ENCODE measurements at places on chromosomes 6 and 20.

- DNase-seq: no peak
Observed at GRCh38 chr20:40481337-40481736, 207.7 kb downstream of the MAFB start.

- DNase-seq: no peak
Observed at GRCh38 chr6:40535819-40536380, 51.3 kb downstream of the LRFN2 start.

DNA sequence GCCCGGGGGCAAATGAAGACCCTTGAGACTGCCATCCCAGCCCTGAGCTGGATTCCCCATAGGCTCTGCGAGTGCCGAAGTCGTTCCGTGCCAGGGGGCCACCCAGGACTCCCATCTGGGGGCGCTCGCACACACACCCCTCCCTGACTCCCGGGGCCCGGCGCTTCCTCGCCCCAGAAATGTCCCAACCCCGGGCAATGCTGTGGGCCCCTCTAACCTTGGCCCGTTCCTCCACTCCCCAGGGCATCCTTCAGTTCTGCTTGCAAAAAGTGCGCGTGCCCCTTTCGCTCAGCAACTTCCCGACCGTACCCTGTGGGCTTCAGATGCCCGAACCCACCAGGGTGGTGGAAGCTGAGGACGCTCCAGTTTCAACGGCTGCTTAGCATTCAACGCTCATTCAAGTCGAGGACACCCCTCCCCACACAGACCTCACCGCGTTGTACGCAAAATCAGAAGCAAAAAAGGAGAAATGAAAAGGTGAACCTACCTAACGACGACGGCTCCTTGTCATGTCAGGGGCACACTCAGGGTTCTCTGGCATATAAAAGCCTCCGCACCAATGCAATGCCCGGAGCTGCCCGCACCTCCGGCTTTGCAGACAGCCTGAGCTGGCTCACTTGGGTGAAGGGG, 25.3 kb downstream of the RIPOR2 start:
- DNase-seq: no peak

- DNase-seq: peak; percentile 14
Observed at GRCh38 chr6:34414999-34415858, 10.6 kb downstream of the RPS10 start.

- DNase-seq: no peak
Observed at GRCh38 chr20:60062431-60063047, 104.3 kb downstream of the CDH26 start.

DNA sequence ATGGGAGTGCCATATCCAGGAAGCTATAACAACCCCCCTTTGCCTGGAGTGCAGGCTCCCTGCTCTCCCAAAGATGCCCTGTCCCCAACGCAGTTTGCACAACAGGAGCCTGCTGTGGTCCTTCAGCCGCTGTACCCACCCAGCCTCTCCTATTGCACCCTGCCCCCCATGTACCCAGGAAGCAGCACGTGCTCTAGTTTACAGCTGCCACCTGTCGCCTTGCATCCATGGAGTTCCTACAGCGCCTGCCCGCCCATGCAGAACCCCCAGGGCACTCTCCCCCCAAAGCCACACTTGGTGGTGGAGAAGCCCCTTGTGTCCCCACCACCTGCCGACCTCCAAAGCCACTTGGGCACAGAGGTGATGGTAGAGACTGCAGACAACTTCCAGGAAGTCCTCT, 56.7 kb upstream of the TMEM181 start:
- DNase-seq: no peak

GRCh38 chr6:42403421-42403820, 48.3 kb downstream of the TRERF1 start:
- DNase-seq: no peak

DNA sequence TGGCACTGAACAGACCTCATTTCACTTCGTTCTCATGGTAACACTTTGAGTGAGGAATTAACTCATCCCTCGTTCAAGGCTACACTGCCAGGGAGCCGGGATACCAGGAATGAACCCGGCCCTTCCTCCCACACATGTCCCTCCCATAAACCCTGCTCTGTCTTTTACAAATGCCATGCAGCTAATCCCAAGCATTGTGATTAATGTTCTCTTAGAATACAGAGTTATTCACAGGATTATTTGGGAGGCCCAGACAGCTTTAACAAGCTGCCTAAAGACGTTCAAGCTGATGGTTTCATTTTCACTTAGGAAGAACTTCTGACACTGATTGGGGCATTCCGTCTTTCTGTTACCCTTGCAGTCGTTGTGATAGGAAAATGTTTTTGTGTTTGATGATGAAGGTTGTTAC, 42.5 kb upstream of the CD83 start:
- peak; percentile 35 for DNase-seq

GRCh38 chr6:80338201-80338836, 231.8 kb downstream of the BCKDHB start:
- peak; percentile 36 for DNase-seq

DNA sequence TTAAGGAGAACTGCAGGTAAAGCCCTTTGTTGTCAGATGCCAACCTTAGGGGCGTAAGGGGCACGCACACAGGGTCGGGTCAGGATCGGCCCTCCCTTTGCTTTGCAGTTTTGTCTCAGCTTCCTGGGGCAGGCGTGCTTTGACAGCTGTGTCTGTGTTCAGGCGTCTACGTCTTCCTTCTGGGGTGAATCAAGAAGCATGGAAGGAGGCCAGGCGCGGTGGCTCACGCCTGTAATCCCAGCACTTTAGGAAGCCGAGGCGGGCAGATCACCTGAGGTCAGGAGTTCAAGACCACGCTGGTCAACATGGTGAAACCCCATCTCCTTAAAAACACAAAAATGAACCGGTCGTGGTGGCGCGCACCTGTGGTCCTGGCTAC, 1.3 kb downstream of the ZGPAT start:
- DNase-seq: no peak

DNA sequence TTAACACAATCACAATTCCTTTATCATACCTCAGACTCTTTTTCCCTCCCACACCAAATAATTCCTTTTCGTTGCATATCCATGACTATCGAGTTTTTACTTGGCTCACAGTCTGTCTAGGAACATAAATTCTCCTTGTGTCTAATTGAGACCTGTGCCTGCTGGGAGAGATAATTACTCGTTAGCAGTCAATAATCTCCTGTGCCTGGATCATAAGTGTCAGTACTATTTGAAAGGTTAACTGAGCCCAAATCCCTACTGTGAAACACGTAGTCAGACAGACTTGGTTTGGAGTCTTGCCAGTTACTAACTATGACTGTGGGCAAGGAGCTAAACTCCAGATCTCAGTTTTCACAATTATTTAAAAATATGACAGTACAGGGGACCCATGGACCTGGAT, 5.7 kb upstream of the CTNNBL1 start:
- no peak for DNase-seq

GRCh38 chr20:50469176-50469723, 40.9 kb upstream of the PTPN1 start:
- no peak for DNase-seq

DNA sequence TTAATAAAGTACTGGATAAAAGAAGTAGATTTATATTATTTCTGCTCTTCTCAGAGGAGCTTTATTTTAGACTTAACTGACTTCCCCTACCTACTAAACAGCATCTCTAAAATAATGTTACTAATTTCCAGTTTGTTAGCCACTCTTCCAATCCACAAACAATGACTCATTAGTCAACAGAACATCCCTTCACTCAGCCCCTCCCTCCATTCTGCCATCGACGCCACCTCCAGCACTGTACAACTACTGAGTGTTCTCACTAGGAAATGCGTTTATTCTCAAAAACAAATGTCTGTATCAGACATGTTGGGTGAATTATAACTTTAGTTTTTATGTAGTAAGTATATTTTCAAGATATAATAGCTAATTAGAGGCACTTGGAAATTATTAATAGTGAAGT, 427.0 kb downstream of the EYS start:
- DNase-seq: no peak

- no peak for DNase-seq
Observed at GRCh38 chr20:47054945-47055344, 160.3 kb downstream of the EYA2 start.

DNA sequence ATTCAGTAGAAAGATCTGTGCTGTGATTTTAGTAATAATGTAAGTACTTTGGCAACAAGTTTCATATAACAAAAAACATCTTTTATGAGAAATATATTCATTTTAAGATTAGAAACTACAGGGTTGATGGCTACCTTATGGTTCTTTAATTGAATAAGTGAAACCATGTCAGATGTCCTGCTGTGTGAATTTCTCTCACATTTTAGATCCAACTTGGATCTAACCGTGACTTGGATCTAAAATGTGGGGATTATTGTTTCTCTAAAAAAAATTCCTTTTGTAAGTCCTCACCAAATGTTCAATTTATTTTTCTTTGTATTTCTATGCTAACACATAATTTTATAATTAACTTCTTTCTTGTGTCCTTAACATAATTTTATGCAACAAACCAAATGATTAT, 30.4 kb downstream of the ZC2HC1B start:
- no peak for DNase-seq

DNA sequence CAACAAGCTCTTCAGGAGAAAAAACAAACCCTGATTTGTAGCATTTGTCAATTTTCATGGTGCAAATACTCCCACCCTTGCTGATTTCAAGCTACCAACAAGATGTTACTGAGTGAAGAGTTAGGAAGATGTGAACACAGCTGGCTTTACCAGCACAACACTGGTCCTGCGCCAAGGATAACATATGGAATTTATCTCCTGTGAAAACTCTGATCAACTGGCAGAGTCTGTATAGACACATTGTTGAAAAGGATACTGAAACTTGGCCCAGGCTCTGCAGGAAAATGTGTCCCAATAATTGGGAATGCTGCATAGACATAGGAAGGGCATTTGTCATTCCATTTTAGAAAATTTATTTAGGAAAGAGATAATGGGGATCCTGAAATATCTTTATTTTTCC, 29.0 kb downstream of the OTOR start:
- no peak for DNase-seq

DNA sequence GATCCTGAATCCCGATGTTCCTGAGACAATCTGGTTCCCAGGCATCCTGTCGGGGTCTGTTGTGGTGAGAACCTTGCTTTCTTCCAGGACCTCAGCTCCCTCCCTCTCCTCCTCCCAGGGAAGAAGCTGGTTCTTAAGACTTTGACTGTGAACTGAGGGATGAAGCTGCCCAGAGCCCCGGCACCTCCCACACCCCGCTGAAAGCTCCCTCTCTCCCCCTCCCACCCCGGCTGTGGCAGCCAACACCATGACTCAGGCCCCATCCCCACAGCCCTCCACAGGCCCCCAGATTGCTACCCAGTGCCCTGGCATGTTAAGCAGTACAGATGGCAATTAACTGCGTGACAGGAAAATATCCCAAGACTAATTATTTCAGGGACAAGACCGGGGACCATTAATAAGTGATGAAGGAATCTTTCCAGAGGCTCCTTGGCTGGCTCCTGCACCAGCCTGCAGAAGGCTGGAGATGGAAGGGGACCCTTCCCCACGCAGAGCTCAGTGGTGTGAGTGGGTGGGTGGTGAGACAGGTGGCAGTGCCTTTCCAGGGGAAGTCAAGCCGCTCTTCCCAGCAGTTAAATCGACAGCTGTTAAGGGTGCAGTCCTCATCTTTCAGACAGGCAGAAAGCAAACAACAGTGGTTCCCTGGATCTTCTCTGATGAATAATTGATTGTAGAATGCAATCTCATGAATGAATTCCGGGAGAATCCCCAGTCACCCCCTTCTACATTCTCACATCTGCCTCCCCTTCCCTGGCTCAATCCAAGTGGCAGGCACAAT, 237.9 kb downstream of the LRFN2 start:
- no peak for DNase-seq

DNA sequence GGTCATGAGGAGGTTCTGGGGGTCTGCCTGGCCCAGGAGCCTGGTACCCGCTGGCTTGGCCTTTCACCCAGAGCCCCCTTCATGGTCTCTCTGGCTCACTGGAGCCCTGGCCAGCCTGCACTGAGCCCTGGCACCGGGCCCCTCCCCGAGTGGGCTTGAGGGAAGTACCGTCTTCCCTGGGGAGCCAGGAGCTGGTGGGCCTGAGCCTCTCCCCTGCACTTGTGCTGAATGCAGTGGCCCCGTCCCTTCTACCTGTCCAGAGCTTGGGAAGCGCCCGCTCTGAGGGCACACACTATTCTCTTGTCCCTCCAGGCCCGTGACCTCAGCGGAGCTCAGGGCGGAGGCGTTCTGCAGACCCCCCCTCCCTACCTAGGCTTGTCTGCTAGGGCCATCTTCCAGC, 62.2 kb downstream of the TCP11 start:
- no peak for DNase-seq

DNA sequence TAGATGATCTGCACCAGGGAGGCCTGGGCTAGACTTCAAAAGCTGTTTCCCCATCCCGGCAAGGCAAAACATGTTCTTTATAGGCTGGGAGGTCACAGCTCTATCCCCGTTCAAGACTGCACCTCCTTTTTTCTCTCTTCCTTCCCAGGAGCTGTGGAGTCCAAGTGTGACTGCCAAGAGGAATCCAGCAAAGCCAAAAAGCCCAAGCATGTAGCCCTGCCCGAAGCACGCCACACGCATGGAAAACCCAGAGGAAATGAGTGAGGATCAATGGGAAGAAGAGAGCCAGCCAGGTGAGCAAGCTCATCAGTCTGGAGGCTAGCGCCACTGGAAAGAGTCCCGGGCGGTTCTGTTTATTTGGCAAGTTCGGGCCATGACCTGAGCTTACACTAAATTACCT, 240.4 kb downstream of the PRL start:
- no peak for DNase-seq

DNA sequence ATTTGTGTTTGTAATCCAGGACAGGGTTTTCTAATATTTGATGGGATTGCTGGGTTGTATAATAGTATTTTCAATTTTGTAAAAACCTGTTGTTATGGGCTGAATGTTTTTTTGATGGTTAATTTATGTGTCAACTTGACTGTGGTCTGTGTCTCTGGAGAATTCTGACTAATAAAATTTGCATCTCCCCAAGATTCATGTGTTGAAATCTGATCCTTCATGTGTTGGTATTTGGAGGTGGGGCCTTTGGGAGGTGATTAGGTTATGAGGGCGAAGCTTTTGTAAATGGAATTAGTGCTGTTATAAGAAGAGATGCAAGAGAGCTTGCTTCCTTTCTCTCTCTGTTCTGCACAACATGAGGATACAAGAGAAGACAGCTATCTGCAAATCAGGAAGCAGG, 48.7 kb upstream of the SAMD5 start:
- no peak for DNase-seq

GRCh38 chr20:51727872-51728271, 40.3 kb downstream of the ATP9A start:
- no peak for DNase-seq

DNA sequence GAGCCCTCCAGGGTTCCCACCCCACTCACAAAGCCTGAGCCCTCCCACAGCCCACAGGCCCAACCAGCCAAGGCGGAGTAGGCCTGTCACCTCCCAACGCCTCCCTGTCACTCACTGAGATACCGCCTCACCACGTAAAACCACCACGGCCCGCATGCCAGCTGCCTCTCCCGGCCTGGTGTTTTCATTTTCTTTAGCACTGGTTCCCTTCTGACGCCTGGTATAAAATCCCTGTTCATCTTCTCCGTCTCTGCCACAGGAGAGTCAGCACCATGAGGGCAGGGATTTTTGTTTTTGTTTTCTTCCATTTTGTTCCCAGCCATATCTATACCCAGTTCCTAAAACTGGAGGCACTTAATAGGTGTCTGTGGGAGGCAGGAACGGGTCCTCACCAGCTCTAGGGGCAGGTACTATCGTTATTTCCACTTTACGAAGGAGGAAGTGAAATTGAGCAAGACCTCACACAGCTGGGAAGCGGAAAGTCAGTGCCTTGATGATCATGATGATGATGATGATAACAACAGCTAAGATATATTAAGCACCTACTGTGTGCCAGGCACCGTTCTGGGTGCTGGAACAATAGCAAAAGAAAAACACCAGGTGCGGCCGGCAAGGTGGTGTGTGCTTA, 58.6 kb downstream of the SNAI1 start:
- DNase-seq: no peak

GRCh38 chr20:7841971-7842310, 98.3 kb downstream of the HAO1 start:
- DNase-seq: no peak

- DNase-seq: no peak
Observed at GRCh38 chr6:125679651-125680050, 69.8 kb upstream of the HEY2 start.

Measured in T-helper 2 cell treated with Interferon-gamma antibody and Interleukin-4, amounts not matched to agents 5 μg/mL and 100 μg/mL, for 36 hours (primary cell).